ENCODE measurements at places on chromosomes 16 and 17.

DNA sequence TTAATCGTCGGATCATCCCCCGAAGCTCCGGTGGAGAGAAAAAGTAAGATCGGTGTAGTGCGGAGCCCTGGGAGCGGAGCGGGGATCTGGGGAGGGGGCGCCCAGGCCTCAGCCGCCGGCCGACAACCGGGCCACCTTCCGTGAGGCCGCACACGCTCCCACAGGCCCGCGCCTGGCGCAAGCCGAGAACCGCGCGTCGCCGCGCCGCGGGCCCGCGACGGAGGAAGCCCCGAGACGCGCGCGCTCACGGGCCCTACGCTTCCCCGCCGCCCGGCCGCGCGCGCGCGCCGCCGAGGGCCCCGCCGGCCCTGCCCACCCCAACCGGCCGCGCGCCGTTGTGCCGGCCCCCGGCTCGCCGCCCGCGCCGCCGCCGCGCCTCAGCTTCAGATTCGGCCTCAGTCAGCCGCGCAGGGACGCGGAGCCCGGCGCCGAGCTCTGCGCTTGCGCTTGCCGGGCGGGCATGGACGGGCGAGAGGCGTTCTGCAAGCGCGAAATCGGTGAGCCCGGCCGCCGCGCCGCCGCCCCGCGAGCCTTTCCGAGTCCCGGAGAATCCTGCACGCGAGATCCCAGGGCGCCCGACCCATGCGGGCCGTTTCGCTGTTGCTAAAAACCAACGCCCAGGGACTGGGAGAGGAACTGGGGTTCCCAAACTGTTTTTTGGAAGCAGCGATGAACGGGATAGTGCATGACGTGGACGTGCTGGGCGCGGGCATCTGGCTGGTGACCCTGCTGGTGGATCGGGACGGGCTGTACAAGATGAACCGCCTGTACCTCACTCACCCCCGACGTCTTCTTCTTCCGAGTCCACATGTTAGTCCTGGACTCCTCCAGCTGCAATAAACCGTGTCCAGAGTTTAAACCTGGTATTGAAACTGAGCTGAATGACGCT lies 28.0 kb upstream of the LRRC37A start:
- peak; percentile 85 for DNase-seq

DNA sequence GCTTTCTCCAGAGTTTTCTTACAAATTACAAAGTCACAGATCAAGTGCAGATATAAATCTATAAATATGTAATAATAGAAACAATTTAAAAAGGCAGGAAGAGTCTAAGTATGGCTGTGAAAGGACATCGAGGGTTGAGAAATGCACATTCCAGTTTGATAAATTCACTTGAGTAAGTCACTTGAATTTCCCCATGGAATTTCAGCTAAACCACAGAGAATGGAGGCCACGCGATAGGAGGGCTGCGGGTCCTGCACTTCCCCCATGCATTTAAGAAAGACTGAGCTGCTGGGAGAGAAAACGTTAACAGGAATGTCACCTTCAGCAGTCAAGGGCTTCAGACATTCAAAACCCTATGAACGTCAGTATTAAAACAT lies 6.1 kb upstream of the MXRA7 start:
- DNase-seq: no peak

GRCh38 chr17:16975744-16976625 lies 4.1 kb upstream of the TNFRSF13B start:
- DNase-seq: no peak

- DNase-seq: no peak
These were observed 27.1 kb downstream of the TBC1D3B start for GRCh38 chr17:36149296-36149820.

GRCh38 chr16:75110637-75111513 lies 5.7 kb downstream of the LDHD start:
- peak; percentile 71 for DNase-seq

DNA sequence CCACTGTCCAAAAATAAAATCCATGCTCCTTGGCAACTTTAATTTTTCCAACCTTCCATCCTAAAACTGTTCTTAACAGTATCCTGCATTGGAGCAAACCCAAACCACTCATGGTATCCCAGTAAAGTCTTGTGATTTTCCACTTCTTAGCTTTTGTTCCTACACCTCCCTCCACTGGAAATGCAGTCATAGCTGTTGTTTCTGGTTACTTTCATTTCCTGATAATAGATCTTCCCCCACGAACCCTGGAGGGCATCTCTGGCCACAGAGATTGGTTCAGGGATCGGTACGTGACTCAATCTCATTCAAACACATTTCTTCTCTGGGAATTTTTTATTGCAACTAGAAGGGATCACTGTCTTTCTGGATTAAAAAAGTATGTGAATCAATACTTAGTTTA lies 276.0 kb downstream of the GRIN2A start:
- DNase-seq: no peak

- no peak for DNase-seq
These were observed 181.5 kb downstream of the PRKCA start for GRCh38 chr17:66483906-66484305.

- DNase-seq: no peak
These were observed 6.3 kb downstream of the SAP30BP start for GRCh38 chr17:75673487-75673886.

- DNase-seq: no peak
These were observed 267.7 kb downstream of the ABCC12 start for GRCh38 chr16:47888142-47888541.

- DNase-seq: no peak
These were observed 26.1 kb downstream of the MAPK8IP3 start for GRCh38 chr16:1732071-1732470.

- DNase-seq: no peak
These were observed 155.7 kb upstream of the TNRC6C start for GRCh38 chr17:77802811-77803220.

DNA sequence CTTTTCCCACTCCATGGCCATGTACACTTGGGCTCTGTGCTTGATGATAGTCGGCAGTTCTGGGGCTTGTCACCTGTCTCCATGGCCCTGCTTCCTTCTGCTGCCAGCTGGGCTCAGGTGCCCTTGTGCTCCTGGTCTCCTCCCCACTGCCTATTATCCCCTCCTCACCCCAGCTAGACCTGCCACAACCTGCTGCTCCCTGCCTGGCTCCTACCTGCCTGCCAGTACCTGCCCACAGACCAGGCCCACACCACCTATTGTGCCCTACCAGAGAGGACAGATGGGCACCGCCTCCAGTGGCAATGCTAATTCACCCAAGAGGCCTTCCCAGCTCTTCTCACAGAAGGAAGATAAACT lies 538 bp upstream of the RAPGEFL1 start:
- DNase-seq: no peak

GRCh38 chr17:32142857-32143526 lies 690 bp downstream of the RHOT1 start:
- peak; percentile 16 for DNase-seq

GRCh38 chr16:70601576-70602575 lies 44.5 kb upstream of the IL34 start:
- DNase-seq: no peak

DNA sequence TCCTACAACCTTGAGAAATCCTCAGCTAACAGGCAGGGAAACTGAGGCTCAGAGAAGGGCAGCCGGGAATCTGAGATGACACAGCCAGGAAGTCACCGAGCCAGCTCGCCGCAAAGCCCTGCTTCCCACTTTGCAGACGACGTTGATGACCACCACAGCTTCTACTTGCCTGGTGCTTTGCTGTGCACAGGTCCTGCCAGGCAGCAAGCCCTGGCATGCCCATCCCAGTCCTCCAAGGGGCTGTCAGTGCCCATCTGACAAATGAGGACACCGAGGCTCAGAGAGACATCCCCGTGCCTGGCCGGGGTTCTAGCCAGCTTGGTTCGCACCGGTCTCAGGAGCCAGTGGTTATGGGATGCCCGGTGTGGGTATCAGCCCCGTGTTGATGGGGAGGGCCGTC lies 20.1 kb downstream of the KCNJ12 start:
- DNase-seq: no peak

DNA sequence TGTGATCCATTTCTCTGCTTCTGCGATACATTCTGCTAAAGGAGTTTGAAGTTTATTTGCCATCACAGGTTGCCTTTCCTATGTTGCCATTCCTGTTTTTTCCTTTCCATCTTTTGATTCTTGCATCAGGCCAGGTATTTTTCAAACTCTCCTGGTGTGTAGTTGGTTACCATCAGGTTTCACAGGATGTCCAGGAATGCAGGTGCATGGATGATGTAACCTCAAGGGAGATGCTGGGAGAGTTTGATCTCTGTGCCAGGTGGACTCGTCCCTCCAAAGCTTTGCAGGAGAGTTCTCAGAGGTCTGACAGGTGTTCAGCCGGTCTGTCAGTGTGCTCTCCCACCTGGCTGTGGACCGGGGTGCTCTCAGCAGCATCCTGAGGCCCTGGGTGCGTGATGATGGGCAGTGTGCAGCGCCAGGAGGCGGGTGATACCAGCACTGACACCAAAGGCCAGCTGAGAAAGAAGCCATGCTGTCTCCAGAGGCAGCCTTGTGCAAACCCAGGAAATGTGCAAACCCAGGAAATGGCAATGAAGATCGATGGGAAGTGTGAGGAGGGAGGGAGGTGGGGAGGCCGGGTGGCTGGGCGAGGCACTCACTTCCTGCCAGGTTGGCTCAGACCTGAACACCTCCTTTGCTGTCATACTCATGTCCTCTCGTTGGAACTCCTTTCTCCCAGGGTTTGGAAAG lies 1.7 kb downstream of the ATP2C2 start:
- no peak for DNase-seq

DNA sequence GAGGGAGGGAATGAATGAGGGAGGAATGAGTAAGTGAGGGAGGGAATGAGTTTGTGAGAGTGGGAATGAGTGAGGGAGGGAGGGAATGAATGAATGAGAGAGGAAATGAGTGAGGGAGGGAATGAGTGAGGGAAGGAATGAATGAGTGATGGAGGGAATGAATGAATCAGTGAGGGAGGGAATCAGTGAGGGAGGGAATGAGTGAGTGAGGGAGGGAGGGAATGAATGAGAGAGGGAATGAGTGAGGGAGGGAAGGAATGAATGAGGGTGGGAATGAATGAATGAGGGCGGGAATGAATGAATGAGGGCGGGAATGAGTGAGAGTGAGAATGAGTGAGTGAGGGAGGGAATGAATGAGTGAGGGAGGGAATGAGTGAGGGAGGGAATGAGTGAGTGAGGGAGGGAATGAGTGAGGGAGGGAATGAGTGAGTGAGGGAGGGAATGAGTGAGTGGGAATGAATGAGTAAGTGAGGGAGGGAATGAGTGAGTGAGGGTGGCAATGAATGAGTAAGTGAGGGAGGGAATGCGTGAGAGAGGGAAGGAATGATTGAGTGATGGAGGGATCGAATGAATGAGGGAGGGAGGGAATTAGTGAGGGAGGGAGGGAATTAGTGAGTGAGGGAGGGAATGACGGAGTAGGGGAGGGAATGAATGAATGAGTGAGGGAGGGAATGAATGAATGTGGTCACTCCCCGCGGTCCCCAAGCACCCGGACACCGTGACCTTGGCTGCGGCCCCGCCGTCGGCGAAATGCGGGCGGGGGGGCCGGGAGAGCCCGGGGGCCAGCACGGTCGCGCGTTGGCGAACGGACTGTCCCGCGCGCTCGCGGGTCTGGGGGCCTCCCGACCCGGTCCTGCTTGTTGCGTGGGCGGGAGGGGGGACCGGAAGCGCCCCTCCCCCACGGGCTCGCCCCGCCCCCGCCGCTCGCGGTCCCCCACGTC lies 1.1 kb upstream of the UBE2I start:
- DNase-seq: no peak

DNA sequence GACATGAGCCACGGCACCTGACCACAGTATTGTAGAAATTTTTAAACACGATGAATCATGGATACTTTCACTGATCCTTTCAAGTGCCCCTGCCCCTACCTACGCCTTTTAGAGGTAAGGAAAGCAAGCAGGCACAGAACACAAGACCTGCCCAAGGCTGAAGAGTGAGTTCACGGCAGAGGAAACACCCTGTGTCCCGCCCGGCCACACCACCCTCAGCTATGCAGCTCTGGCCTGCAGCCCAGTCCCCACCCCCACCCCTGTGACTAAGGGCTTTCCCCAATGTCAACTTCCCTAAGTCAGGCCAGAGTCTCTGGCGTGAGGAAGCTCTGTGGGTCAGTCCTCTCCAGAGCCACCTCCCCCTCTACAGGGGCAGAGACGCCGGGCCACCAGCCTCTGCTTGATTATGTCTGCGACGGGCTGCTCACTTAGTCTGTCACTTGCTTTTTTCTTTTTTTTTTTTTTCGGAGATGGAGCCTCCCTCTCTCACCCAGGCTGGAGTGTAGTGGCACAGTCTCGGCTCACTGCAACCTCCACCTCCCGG lies 8.4 kb downstream of the SLC16A5 start:
- no peak for DNase-seq

- DNase-seq: no peak
These were observed 30.4 kb downstream of the CLEC19A start for GRCh38 chr16:19315889-19316433.

GRCh38 chr17:60862482-60862881 lies 184.8 kb downstream of the BCAS3 start:
- DNase-seq: no peak

DNA sequence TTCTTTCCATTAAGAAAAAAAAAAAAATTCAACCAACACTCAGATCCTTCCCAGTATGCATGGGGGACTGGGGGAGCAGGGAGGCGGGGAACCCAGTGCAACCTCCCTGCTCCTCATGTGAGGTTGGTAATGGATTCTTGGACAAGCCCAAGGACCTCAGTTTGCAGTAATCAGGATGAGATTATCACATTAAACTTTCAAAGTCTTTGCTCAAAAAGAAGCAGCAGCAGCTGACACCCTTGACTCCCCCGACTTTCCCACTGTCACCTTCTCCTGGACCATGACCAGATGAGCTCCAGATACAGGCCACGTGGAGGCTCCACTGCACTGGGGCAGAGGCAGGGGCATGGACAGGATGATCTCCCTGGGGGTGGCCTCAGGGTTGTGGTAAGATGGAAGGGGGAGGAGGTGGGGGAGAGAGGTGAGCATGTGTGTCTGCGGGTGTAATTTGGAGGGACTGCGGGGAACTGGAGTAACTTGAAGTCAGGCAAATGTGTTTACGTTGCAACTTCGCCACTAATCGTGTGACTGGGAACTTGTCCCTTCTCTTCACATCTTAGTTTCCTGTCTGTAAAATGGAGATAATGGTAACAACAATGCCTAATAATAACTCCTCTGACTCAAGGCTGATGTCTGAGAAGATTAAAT lies 19.8 kb downstream of the ZNF385C start:
- no peak for DNase-seq

GRCh38 chr16:78746718-78747117 lies 647.3 kb downstream of the WWOX start:
- DNase-seq: no peak

DNA sequence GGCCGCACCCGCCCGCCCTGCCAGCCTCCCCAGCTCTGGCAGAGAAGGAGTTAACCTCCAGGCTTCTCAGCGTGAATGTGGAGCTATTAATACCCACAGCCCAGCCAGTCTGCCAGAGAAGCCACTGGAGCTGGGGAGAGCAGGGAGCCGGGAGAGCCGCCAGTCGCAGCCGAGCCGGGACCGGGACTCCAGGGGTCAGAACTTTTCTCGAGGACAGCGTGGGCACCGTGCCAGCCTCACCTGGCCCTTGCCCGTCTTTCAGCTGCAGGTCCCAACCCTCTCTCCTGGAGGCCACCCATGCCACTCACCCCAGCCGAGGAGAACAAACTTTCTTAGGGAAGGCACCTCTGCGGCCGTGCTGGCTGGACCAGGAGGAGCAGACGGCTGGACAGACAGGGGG lies 33.8 kb upstream of the SBK1 start:
- no peak for DNase-seq

GRCh38 chr16:48076455-48077012 lies 79.3 kb downstream of the ABCC12 start:
- no peak for DNase-seq

GRCh38 chr17:39722965-39723848 lies 7.1 kb downstream of the MIEN1 start:
- no peak for DNase-seq
